Stimulated activated CD4-positive, alpha-beta T cell treated with anti-CD3 and anti-CD28 coated beads, Interleukin-15, amount 100 ng/mL, for 1 hour (primary cell): ENCODE measurements at places on chromosomes 4 and X.

DNA sequence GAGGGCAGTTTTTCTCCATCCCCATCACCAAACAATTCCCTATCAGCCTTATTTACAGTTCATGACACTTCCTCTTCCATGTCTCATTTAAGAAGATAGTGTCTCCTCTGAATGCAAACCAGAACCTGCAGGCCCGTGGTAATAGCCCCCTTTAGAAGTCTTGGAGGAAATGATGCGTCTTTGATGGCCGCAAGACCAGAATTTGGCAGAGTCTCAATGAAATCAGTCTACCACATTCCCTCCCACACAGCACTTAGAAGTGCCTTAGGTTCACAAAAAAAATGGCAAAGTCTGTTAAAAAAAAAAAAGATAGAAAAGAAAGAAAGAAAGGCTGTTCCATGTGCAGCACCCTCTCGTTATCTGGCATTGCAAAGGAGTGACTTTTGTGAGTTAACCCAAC is 2.1 kb upstream of the KDR start:
- DNase-seq = no peak

GRCh38 chrX:155048977-155049619 is 21.8 kb downstream of the CMC4 start:
- DNase-seq = no peak

- DNase-seq = no peak
Measured at GRCh38 chr4:3035674-3036073, 38.7 kb downstream of the HTT-AS start.

- no peak for DNase-seq
Measured at GRCh38 chrX:94051926-94052325, 377.9 kb downstream of the FAM133A start.

DNA sequence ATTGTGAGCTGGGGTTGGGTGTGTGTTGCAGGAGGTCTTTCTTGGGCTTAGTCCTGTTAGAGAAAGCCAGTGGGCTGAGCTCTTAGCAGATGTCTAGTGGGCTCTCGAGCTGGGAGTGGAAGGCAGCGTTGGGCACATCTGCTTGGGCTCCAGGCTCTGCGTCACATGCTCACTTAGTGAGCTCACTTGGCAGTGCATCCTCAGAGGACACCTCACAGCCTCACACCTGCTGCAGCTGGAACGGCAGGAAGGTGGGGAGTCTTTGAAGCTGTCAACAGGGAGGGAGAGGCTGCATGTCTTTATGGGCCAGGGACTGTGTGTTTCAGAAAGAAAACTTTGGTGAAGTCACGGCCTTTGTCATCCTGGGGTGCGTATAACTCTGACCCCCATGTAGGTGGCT is 82.2 kb downstream of the PSAPL1 start:
- DNase-seq = no peak

DNA sequence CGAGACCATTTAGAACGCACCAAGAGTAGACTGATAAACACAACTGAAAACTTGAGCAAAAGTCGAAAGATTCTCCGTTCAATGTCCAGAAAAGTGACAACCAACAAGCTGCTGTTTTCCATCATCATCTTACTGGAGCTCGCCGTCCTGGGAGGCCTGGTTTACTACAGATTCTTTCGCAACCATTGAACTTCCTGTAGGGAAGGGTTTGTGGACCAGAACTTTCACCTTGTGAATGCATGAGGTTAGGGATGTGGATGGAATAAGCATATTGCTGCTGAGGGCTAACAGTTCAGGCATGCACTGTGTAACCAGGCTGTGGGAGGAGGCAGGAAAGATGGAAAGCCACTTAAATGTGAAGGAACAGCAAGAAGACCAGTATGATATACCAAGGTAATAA is 20.9 kb upstream of the ING2 start:
- DNase-seq = no peak

DNA sequence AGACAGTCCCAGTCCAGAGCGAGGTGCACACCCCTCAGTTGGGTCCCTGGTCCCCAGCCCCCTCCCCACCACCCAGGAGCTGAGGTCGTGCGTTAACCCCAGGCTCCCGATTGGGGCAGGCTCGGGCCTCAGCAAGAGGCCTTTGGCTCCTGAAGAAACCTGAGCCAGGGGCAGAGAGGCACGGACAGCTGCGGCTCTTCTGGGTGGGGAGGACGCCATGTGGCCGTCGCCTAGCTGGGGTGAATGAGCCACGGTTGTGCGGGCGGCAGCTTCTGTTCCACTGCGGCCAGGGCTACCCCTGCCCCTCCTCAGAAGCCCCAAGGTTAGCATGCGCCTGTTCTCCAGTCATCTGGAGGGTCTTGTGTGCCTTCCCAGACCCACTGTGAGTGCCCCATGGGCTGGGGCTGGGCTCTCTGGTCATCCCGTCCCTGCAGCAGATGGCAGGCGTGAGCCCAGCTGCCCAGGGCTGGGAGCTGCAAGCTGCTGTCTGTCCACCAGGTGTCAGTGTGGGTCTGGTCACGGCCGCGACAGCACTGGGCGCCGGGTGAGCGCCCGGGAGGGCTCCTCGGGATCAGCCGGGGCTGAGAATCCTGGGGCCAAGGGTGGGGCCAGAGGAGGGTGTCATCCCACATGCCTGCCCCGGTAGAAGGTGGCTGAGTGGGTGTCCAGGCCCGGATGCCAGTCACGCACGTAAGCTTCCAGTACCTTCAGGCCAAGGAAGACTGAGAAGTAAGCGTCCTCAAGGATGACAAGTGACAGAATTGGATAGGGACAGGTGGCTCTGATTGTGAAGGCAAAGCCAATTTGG is 21.9 kb downstream of the ATP2B3 start:
- DNase-seq = peak; percentile 30

DNA sequence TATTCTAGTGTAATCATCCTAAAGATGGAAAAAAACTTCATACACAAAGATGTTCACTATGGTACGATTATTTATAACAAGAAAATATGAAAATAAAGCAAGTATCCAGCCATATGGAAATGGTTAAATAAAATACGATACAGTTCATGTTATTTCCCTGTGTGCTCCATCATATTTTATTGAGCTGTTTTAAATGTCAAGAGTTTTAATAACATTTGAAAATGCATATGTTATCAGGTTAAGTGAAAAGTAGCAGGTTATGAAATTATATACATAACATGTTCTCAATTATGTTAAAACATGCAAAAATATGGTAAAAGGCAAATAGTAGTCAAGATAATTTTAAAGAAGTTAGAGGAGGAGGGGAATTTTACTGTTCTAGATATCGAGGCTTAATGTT is 192.0 kb downstream of the HNRNPD start:
- no peak for DNase-seq

- DNase-seq = no peak
Measured at GRCh38 chrX:39156051-39156450, 354.8 kb downstream of the MID1IP1 start.

DNA sequence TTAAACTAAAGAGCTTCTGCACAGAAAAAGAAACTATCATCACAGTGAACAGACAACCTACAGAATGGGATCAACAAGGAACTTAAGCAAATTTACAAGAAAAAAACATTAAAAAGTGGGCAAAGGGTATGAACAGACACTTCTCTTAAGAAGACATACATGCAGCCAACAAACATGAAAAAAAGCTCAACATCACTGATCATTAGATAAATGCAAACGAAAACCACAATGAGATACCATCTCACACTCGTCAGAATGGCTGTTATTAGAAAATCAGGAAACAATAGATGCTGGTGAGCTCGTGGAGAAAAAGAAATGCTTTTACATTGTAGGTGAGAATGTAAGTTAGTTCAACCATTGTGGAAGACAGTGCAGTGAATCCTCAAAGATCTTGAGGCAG is 27.8 kb downstream of the PAPSS1 start:
- DNase-seq = no peak

- DNase-seq = no peak
Measured at GRCh38 chrX:108438110-108438623, at the start of gene COL4A6. COL4A6 (minus strand) TSS chrX:108438422; CDS start chrX:108438196, 226 bp downstream.

- no peak for DNase-seq
Measured at GRCh38 chr4:141870152-141870551, 233.8 kb downstream of the IL15 start.

DNA sequence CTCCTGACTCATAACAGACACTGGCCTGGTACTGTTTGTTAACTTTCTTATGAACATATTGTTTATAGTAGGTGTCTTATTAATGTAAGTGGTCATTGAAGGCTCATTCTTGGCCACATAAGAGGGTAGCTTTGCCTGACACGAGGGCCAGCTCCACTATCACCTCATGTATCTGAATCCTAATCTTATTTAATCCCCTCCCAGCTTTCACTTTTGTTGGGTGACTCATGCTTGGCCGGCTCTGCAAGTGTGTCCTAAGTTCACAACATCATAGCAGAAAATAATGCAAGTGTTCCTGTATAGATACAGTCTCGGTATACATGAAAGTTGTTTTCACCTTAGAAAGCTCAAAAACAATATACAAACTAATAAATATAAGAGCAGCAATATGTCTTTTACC is 283.8 kb downstream of the IQCM start:
- no peak for DNase-seq

GRCh38 chr4:86315579-86315978 is 44.3 kb downstream of the MAPK10 start:
- DNase-seq = no peak

DNA sequence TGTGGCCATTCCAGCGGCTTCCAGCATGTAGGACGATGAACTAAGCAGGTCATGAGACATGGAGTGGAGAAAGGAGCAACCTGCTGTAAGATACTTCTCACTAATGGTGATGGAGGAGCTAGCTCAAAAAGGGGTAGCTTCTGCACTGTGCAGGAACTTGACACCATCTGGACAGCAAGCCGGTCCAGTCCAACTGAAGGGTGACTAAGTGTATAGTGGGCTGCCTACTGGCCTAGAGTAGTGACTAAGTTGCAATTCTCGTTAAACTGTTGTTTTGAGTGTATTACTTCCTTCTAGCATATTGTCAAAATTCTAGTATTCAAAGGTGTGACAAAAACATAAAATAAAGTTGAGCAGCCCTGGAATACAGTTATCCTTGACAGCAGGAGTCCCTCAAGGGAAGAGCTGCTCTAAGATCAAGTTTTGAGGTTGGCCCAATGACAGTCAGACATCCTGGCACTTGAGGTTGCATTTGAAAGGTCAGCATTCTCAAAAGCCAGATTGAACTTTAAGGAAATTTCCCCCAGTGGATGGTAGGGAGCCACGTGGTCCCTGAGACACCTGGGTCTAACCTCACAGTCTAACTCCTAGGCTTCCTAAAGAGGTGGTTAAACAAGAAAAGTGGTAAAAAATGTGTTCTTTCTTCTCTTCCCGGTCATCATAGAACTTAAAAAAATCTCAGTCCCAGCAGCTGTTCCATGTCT is 8.0 kb downstream of the CETN2 start:
- DNase-seq = no peak

DNA sequence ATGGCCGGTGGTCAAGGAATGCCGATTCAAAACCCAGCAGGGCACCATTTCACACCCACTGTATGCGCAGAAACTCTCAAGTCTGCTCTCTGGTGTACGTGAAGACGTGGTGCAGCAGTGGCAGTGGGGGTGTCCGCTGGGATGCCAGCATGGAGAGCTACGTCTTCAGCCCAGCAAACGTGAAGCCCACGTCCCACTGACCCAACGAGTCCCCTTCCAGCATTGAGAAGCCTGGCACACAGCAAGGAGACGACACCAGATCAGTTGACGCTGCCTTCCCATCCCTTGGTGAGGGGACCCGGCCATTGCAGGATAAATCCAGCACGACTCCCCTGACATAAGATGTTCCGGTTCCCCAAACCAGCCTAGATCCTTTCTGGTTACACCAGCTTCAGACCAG is 2.2 kb upstream of the PLXNB3 start:
- no peak for DNase-seq

GRCh38 chrX:9318213-9318612 is 146.6 kb upstream of the TBL1X start:
- no peak for DNase-seq

DNA sequence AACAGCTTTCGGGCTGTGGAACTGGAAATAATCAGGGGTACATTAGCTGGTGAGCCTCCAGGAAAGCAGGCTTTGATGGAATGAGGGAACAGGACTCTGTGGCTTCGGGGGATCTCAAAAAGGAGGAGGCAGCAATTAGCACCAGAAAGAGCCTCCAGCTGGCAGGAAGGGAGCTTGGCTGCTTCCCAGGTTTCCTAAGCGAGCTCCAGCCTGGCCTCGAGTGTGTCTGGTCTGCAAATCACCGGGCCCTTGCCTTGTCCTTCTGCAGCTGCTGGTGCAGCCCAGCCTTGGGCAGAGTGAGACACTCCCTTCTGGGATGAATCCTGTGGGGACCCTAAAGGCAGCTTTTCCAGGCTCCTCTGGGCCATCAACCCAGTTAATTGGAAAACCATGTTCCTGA is 10.7 kb upstream of the PDHA1 start:
- no peak for DNase-seq

DNA sequence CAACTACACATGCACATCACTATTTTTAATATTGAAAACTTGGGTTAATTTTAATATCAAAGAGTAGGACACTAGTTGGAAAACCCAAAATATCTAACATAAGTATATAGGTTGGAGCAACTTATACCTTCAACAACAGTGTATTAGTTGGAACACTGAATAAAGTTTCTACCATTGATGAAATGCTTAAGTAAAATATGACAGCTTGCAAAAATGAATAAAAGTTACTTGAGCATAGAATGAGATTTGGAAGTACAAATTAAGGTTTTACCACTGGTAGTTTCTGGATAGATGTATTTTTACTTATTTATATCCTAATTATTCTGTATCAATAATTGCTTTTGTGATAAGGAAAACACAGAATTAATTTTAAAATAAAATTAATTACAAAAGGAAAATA is 1079.6 kb downstream of the ADGRL3 start:
- DNase-seq = no peak

- no peak for DNase-seq
Measured at GRCh38 chrX:9878146-9878820, 88.9 kb upstream of the CLDN34 start.

DNA sequence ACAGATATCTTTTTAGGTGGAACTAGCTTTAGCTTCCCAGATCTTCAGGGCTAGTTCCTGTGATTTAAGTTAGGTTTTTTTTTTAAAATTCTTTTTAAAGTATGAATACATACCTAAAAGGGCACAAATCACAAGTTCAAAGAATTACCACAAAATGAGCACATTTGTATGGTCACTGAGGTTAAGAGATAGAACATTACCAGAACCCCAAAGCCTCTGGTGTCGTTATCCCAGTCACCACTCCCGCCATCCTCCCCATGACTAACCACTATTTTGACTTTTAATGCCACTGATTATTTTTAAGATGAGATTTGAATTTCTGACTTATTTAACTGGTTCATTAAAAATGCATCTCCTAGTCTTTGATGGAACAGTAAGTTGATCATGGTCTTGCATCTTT is 5.4 kb downstream of the PGK1 start:
- no peak for DNase-seq

DNA sequence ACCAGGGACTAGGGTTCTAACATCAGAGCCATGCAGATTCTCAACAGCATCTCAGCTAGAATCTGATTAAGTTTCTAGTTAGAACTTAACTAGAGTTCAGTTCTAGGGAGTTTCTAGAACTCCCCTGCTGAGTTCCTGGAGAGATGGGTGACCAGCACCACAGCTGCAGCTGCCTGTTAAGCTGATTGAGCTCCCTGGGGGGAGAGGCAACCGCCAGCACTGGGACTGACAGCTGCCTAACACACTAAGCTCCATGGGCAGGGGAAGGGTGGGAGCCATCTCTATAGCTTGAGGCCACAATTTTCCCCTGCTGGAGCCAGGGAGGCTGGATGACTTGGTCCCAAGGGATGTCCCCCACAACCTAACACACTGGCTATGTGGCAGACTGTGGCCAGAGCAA is 84.2 kb downstream of the CHIC1 start:
- DNase-seq = no peak
